ENCODE measurements at places on chromosomes 12 and 14.

- peak; percentile 43 for DNase-seq
These were observed 100.7 kb downstream of the SCARB1 start for GRCh38 chr12:124762791-124763593.

DNA sequence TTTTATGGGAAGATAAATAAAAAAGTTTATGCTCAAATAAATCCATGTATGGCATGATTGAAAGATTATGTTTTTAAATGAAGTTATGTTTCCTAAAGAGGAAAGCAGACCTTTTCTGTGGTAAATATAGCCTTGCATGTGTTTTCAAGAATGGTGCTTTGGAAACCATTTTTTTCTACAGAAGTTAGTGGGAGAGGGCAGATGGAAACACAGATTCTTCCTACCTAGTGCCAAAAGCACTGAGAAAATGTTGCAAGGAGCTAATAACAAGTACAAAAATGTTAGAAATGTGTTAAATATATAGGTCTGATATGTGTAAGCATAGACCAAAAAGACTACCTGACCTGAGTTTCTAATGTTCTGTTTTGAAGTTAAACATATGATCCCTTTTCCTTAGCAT lies 24.3 kb downstream of the TECPR2 start:
- no peak for DNase-seq

GRCh38 chr12:119938049-119938667 lies 50.9 kb upstream of the BICDL1 start:
- peak; percentile 74 for DNase-seq

DNA sequence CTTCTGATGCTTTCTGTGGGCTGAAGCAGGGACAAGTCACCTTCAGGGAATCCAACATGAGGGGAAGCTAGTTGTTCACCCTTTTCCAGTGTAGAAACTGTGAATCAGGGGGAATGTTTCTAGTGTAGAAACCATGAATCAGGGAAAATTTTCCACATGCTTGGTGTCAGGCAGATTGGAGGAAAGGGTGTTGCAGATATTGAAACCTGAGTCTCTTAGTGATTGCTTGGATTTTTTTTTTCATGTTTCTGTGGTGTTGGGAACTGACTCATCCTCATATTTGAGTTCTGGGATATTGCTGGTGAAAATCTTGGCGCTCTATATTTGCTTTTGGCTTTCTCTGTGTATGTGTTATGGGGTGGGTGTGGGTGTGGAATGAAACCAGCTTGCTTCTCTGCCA lies 144.5 kb upstream of the FBXO33 start:
- no peak for DNase-seq

GRCh38 chr12:2640281-2640680 lies 154.5 kb upstream of the FKBP4 start:
- no peak for DNase-seq

GRCh38 chr12:8082808-8083100 lies 680 bp downstream of the NECAP1 start:
- no peak for DNase-seq

DNA sequence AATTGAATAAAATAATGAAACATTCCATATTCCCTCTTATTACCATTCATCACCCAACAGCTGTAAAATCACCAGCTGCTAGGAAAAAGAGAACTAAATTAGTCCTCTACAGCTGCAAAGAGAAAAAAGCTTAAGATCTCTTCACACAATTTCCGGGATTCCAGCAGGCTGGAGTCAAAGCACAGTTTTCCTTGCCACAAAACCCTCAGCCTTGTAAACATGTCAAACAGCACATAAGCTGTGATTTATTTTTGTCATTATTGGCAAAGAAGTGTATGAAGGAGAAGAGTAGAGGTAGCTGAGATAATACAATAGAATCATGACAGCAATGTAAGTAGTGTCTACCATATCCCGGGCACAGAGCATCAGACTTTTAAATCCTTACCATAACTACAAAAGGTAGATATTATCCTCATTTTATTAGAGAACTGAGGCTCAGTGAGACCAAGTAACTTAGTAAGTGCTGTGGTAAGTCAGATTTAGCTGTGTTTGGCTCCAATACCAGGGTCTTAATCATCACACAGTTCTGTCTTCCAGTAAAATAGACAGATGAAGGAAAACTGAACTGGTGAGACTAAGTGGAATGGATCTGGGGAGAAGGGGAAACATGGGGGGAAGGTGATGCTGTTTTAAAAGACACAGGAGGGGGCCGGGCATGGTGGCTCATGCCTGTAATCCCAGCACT lies 57.3 kb downstream of the NTN4 start:
- no peak for DNase-seq

GRCh38 chr14:22070119-22070982 lies 396.7 kb upstream of the OR4E1 start:
- DNase-seq: peak; percentile 55

GRCh38 chr12:45718306-45718705 lies 11.2 kb upstream of the ARID2 start:
- no peak for DNase-seq

DNA sequence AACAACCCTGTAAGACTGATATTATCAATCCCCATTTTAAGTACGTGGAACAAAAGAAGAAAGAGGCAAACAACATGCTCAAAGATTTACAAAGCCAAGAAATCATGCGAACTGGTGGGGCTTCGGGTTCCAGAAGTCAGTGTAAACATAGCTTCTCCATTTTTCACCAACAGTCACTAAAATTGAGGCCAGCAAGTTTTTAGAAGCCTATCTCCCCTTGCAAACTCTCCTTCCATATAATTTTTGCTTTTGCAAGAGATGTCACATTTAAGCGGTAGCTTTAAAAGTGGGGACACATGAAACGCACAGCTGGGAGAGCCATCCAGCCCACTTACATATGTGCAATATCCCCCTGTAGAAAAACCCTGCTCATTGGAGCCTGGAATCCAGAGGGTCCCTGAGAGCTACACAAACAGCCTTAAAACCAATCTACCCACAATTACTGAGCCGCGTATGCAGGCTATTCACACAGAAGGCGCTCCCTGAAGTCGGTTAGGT lies 797 bp downstream of the SLC11A2 start:
- no peak for DNase-seq

DNA sequence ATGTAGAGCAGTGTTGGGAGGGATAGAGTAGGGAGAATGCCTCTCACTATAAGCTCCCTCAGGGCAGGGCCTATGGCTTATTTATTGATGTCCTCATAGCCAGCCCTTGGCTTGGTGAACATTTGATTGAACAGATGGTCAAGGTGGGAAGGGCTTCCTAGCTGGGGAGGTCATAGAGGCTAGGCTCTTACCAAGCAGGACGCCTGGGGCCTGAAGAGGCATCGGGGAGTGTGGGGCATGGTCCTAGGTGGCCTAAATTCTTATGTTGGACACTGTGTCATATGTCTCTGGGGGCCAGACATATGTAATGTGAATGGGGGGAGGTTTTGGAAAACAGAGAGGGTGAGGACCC lies 17.9 kb upstream of the KRT86 start:
- no peak for DNase-seq

Data from activated CD4-positive, alpha-beta T cell treated with anti-CD3 and anti-CD28 coated beads, Interleukin-2, amount 50 U/mL, for 48 hours (primary cell).